NCI-H1092 (cell line): ENCODE measurements at places on chromosomes 6 and 20.

- no peak for DNase-seq
Measured at GRCh38 chr20:7540018-7540417, 400.2 kb downstream of the HAO1 start.

DNA sequence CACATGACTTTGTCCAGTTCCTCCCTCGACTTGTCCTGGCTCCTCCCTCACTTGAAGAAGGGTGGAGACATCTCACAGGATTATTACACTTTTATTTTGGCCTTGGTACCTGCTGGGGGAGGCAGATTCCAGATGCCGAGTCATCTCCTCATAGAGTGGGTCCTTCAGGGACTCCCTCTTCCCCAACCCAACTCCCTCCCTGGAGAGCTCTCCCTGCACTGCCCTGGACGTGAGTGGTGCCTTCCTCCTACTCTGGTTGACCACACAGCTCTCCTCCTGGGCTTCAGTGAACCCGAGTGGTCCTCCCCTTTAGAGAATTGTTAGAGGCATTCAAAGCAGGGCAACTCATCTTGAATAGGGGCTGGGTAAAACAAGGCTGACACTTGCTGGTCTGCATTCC lies 40.9 kb upstream of the MC3R start:
- DNase-seq, result no peak

- DNase-seq, result no peak
Measured at GRCh38 chr6:79733388-79733787, 102.3 kb downstream of the SH3BGRL2 start.

GRCh38 chr6:21527731-21528130 lies 65.8 kb upstream of the SOX4 start:
- DNase-seq, result no peak

DNA sequence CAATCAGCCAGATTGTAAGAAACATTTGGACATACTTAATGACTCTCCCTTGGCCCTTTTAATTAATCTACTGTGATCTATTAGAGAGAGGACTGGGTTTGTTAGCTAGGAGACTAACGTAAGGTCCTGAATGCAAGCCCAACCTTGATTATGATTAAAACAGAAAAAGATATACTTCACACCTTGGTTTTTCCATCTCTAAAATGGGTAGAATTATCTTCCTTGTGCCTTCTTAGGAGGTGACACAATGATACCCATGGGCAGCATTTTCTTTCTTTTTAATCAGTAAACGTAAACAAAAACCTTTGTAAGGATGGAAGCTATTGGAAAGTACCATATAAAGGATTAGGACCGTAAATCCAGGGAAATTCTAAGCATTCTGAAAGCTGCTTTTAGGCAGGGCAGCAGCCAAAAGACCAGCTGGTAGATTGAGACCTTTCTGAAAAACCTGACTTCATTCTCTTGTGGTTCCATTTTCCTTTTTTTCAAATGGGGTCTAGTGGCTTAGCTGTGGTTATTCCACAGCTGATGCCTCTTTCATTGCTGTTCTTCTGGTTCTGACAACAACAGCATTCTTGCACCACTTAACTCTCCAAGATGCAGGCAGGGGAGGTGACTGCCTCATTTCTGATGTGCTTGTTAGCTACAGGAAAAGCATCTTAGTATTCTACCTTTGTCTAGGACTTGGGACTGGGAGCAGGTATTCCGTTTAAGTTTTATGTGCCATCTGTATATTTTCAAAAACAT lies 27.4 kb downstream of the RREB1 start:
- DNase-seq, result no peak

- DNase-seq, result no peak
Measured at GRCh38 chr20:24686156-24686555, 216.7 kb downstream of the SYNDIG1 start.

- no peak for DNase-seq
Measured at GRCh38 chr20:9228774-9229450, 160.0 kb downstream of the PLCB4 start.

DNA sequence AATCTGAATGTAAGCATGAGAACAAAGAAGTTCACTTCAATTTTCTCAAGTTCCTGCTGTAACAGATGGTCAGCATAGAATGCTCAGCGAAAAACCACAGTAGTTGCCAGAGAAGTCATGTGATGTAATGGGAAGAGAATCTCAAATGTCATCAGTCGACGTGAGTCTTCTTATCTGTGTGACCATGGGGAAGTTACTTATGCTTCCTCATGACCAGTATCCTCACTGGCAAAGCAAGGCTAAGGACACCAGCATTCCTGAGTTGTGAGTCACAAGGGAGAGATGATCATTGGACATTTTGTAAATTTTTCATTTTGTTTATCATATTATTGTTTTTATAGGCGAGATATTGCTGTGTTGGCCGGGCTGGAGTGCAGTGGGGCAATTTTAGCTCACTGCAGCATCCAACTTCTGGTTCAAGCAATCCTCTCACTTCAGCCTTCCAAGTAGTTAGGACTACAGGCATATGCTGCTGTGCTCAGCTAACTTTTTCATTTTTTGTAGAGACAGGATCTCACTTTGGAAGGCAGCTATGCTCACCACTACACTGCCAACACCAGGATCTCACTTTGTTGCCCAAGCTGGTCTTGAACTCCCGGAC lies 21.9 kb downstream of the SGK1 start:
- DNase-seq, result no peak

- DNase-seq, result no peak
Measured at GRCh38 chr6:165701005-165701404, 38.0 kb upstream of the PDE10A start.

DNA sequence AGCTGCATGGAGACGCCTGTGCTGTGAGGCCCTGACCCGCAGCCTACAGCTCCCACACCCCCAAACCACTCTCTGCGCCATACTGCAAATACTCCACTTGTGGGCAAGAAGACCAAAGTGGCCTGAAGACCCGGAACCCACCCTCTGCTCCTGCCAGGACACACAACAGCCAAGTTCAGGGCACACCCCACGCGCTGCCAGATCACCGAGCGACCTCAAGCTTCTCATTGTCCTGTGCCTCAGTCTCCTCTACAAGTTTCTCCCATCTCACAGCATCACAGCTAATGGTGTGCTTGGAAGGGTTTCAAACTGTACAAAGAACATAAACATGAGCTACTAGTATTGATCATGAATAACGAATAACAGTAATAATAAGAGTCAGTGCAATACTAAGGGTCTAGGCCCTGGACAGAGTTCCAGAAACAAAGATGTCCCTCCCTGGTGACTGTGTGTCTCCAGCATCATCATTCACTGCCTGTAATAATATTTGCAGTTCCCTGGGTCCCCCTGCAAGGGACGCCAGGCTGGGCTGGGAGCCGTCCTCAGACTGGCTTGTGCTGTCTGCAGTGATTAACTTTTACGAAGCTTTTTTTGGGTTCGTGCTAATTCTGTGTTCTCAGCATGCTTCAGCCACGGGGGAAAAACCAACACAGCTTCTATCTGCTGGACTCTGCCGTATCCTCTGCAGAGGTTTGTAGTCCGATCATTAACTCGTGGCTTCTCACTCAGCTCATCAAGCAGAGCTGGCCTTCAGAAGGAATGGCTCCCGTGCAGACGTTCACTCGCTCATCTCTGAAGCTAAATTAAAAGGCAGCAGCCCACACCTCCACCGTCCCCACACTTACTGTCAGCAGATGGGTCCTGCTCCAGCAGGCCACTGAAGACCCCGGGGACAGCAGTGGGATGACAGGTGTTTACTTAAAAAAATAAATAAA lies 81.6 kb upstream of the MPC1 start:
- no peak for DNase-seq

- no peak for DNase-seq
Measured at GRCh38 chr6:34475238-34475682, 9.4 kb downstream of the PACSIN1 start.

- no peak for DNase-seq
Measured at GRCh38 chr20:37228082-37228481, 33.5 kb downstream of the GHRH start.
